ENCODE measurements at places on chromosomes 2 and 18.

- DNase-seq, result peak; percentile 28
Observed at GRCh38 chr2:190627448-190628412, 21.2 kb upstream of the NAB1 start.

DNA sequence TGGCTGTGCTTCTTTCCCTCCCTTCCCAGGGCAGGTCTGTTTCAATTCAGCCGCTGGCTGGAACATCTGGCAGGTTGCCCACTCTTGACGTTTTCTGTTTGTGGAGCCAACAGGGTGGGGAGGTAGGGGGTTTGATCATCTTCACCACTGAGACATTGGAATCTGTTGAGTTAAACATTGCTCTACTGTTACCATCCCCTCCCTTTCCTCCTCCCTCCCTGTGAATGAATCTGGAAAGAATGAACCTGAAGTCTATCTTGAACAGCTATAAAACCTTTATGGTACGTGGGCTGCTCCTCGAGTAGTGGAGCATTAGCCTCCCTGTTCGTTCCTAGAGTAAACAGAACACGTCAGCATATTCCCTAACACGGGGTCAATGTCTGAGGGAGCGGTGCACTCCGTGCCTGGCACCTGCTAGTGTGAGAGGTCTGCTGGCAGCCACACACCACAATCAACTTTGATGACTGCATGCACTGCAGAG is 249.9 kb upstream of the RBBP8 start:
- DNase-seq, result peak; percentile 90

- no peak for DNase-seq
Observed at GRCh38 chr2:41924024-41924423, 123.8 kb upstream of the PKDCC start.

DNA sequence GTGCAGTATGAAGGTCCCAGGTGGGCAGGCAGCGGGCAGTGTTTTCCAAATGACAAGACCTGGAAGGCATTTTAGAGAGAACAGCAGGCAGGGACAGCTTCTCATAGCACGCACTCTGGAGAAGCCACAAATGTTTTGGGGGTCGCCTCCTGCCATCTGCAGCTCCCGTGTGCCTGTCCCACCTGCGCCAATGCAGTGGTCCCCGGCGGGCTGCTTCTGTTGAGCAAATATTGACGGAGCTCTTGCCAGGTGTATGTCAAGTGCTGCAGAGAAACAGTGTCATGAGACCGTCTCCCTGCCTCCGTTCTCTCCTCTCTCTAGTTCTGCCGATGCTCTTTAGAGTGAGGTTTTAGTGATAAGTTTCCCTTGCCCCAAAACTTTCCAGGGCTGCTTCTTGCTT is 174.8 kb downstream of the LDLRAD4 start:
- no peak for DNase-seq

- DNase-seq, result no peak
Observed at GRCh38 chr2:25265802-25266201, 75.9 kb downstream of the DNMT3A start.
